ENCODE measurements at places on chromosomes 1 and 21.
A peak's percentile ranks its signal among the peaks of the same experiment; 100 is the strongest.

- DNase-seq: no peak
Observed at GRCh38 chr1:201585901-201586300, 47.0 kb downstream of the NAV1 start.

DNA sequence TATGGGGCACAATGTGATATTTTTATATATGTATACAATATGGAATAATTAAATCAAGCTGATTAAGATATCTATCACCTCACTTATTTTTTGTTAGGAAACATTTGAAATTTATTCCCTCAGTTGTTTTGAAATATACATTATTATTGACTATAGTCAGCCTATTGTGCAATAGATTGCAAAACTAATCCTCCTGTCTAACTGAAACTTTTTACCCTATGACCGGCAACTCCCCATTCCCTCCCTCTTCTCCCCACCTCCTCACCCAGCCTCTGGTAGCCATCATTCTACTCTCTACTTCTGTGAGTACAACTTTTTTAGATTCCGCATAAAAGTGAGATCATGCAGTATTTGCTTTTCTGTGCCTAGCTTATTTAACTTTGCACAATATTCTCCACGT lies 117.7 kb upstream of the SGIP1 start:
- DNase-seq: no peak

DNA sequence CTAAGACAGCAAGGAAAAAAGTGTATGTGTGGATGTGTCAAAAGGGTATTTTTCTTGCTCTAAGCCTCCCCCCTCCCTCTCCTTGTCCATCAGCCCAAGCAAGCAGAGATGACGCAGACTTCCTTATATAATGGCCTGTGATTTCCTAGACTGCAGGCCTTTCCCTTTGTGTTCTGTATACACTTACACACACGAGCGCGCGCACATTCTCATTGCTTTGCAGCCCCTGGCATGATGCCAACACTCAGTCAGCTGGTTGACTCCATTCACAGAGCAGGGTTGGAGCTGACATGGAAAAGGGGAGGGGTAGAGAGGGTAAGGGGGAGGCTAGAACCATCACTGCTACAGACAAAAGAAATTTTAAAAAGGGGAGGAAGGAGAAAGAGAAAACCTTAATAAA lies 41.8 kb downstream of the GATAD2B start:
- no peak for DNase-seq

DNA sequence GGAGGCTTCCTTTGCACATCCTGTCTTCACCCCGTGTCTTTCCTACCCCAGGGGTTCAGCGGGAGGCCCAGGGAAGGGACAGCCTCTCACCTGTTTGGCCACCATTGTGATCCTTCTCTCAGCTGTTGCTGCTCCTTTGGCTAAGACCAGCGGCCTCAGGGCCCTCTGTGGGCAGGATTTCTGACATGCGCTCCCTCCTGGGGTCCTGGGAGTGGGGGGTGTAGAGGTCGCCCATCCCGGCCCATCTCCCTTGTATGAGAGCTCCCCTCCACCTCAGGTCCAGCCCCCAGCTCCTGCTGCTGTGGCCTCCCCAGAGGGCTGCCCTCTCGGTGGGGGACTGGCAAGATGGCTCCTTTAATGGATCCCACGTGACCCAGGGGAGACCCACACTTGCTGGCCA lies 120.5 kb downstream of the PRDM2 start:
- DNase-seq: no peak

DNA sequence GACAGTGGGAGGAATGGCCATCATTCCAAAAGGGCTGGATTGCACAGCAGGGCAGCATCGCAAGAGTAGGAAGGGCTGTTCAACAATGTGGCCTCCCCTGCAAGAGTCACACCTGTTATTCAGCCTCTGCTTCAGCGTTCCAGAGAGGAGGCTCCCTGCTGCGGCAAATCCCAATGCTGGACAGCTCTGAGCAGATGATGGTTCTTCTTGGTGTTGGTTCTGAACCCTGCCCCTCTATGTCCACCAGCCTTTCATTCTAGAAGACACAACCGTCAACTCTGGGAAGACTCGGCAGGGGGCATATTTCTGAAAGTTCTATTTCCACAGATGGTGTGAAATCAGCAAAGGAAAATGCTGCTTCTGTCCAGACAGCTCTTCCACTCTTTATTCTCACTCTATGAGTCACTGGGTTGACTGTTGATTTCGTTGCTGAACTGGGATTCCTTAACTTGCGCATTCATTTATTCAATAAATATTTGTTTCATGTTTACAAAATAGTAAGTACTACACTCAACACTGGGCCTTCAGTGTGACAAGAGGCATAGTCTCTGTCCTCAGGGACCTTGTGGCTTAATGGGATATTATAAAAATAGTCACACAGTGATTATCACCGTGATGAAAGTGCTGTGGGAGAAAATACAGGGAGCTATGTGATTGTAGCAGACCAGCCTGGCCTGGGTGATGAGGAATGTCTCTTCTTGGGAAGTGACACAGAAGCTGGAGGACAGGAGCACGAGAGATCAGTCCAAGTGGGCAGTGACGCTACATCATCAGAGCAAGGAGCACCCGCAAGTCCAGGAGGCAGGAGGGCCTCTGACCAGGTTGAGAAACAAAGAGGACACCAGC lies 260.3 kb downstream of the SIPA1L2 start:
- DNase-seq: no peak

DNA sequence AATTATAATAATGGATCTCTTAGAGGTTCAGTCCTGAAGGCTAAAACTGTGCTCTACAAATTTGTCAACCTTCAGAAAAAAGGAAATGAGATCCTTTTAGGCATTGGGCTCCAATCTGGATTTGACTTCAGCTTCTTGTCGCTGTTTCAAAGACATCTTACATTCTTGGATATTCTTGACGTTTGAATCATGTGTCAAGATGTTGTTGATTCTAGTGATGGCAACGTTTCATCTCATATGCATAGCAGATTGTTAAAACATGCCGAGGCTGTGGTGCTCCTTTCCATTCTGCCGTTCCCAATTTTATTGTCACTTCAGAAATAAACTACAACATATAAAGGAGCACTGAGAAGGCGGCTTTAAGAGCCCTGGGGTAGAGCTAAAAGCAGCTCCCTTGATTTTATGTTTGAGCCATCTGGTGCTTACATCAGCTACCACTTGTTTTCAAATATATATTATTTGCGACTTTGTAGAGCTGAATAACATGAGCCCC lies 467.6 kb upstream of the ZRANB2 start:
- no peak for DNase-seq

DNA sequence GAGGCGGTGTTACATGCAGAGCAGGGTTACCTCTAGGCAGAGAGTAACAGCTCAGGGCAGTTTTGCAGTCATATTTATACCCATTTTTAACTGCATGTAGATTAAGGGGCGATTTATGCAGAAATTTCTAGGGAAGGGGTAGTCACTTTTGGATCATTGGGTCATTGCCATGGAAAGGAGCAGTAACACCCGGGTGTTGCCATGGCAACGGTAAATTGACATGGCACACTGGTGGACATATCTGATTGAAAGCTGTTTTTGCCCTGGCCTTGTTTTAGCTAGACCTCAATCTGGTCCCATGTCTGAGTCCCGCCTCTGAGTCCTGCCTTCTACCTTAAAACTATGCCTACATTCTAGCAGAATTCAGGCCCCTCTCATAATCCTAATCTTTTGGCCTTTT lies 11.8 kb upstream of the USP1 start:
- no peak for DNase-seq

GRCh38 chr1:6962478-6962995 lies 177.3 kb downstream of the CAMTA1 start:
- peak; percentile 4 for DNase-seq

GRCh38 chr1:93817819-93818569 lies 61.0 kb downstream of the DNTTIP2 start:
- DNase-seq: no peak

DNA sequence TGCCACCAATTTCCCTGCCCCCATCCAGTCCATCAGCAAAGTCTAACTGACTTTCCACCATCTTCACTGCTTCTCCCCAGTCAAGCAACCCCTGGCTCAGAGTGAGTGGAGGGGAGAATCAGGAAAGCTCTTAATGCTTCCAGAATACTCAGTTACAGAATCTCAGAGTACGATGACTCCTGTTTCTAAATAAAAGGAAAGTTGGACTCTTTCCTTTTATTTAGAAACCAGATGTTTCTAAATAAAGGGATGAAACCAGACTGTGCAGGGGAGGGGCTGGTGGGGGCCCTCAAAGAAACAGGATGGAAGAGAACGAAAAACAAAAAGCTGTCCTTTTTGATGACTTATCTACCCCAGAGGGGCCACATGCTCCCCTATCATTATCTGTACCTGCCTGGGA lies 85.2 kb upstream of the PPM1J start:
- no peak for DNase-seq
